ENCODE measurements at places on chromosomes 12 and 14.
A peak's percentile ranks its signal among the peaks of the same experiment; 100 is the strongest.

GRCh38 chr12:107983756-107984472 lies 145.2 kb upstream of the WSCD2 start:
- no peak for DNase-seq

DNA sequence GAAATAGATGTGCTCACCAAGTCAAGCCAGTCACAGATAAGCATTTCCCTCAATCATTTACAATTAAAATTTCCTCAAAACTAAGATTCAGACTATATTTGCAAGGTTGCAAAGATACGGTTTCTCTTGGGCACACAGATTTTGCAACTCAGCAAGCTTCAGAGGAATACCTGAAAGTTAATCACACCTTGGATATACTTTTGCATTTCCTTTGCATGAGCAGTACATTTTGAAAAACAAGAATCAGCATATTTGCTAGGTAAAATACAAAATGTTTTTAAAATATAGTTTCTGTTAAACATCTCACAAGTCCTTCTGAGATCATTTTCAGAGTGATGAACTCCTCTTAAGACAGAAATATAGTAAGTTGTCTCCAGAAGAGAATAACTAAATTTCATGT lies 336.9 kb downstream of the DUSP6 start:
- DNase-seq: no peak

- peak; percentile 86 for DNase-seq
Measured at GRCh38 chr14:49768301-49769121, 558 bp downstream of the KLHDC2 start.

GRCh38 chr14:85338895-85339294 lies 191.0 kb upstream of the FLRT2 start:
- DNase-seq: no peak

- no peak for DNase-seq
Measured at GRCh38 chr14:54570631-54571415, 3.9 kb downstream of the SAMD4A start.

GRCh38 chr14:53845813-53846693 lies 110.6 kb downstream of the BMP4 start:
- no peak for DNase-seq

- DNase-seq: no peak
Measured at GRCh38 chr14:102071283-102071998, 15.4 kb downstream of the HSP90AA1 start.

- peak; percentile 39 for DNase-seq
Measured at GRCh38 chr12:123041042-123041531, 60.6 kb downstream of the ARL6IP4 start.

GRCh38 chr14:61037215-61037614 lies 56.2 kb downstream of the SLC38A6 start:
- DNase-seq: no peak

DNA sequence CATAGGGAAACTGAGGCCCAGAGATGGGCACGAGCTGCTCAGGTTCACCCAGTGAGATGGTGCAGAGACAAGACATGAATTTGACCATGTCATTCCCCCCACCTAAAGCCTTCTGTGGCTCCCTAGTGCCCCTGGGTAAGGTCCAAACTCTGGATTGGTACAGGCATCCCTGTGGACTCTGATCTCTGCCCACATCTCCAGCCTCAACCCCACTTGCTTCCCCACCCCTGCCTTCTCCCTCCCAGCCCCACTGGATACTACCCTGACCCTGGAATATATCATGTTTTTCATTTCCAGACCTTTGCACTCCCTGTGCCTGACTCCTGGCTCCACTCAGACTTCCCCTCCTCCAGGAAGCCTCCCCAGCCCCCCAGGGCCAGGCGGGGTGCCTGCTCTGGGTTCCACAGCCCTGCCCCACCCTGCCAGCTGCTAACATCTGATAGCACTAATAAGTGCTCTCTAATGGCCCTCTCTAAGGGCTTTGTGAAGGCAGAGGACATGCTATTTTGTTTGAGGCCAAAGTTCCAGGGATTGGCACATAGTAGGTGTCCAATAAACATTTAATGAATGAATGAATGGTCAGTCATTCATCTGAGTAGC lies 1.1 kb upstream of the SDSL start:
- peak; percentile 95 for DNase-seq

- DNase-seq: peak; percentile 84
Measured at GRCh38 chr14:77181603-77182437, at the start of gene TMEM63C. TMEM63C (plus strand) TSS chr14:77181798; CDS start chr14:77218814, 37,016 bp downstream.

GRCh38 chr14:104393199-104393897 lies 186.2 kb upstream of the C14orf180 start:
- DNase-seq: no peak
